Liver (tissue), 10 donors: ENCODE measurements at places on chromosomes 4 and X.

DNA sequence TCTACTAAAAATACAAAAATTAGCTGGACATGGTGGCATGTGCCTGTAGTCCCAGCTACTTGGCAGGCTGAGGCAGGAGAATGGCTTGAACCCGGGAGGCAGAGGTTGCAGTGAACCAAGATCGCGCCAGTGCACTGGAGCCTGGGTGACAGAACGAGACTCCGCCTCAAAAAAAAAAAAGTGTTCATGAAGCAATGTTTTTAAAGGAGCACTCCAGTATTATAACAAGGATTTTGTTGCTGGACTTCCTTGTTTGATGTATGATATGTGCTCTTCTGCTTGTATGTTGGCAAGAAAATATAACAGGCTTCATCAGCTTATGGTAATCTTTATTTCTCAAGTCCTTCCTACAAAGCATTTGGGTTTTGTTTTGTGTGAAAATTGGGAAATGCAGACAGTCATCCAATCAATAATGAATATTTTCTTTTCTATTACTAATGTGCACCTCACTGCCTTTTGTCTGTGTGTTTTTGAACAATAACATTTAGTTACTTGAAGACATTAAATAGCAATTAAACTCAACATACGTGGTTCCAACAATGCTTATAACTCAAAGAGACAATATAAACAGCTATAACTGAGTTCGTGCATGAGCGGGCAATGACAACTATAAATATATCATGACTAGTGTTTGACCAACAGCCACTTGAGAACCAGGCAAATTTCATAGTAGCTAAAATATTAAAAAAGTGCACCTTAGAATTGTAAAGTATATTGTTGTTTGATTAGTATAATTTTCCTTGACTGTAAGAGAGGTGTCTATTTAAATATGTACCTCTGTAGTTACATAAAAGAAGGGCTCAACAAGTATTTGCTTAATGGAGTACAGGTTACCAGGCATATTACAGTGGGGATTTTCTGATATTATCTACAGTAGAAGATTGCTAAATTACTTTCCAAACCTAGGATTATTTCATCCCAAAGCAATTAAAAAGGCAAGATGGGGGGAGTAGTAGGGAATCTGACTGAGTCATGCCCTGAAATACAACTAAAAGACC lies 210.7 kb downstream of the PPP3CA start:
- no peak for DNase-seq

GRCh38 chr4:165379678-165380064 lies 863 bp downstream of the CPE start:
- no peak for DNase-seq

DNA sequence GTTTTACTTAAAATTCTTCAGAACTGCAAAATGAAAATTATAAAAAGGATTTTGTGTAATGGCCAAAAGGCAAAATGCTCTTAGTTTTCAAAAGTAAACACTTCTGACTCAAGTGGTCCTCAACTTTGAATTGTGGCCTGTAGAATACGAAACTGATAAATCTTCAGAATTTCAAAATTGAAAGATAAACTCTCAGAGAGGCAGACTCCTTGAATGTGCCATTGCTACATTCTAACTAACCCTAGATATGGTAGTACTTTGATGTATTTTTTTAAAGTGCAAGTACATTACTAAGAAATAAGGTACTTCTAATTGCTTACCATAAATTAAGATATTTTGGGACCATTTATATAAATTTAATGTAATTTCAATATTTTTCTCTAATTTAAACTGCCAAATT lies 44.4 kb downstream of the TNIP3 start:
- no peak for DNase-seq

GRCh38 chr4:10577018-10577417 lies 107.5 kb downstream of the CLNK start:
- no peak for DNase-seq

GRCh38 chr4:137430171-137430570 lies 102.1 kb downstream of the PCDH18 start:
- no peak for DNase-seq
